ENCODE measurements at places on chromosomes 7 and 10.
A peak's percentile ranks its signal among the peaks of the same experiment; 100 is the strongest.

- no peak for DNase-seq
Measured at GRCh38 chr7:6589151-6589828, 531 bp upstream of the INTS15 start.

GRCh38 chr7:44158873-44159631 lies 17.9 kb upstream of the MYL7 start:
- no peak for DNase-seq

DNA sequence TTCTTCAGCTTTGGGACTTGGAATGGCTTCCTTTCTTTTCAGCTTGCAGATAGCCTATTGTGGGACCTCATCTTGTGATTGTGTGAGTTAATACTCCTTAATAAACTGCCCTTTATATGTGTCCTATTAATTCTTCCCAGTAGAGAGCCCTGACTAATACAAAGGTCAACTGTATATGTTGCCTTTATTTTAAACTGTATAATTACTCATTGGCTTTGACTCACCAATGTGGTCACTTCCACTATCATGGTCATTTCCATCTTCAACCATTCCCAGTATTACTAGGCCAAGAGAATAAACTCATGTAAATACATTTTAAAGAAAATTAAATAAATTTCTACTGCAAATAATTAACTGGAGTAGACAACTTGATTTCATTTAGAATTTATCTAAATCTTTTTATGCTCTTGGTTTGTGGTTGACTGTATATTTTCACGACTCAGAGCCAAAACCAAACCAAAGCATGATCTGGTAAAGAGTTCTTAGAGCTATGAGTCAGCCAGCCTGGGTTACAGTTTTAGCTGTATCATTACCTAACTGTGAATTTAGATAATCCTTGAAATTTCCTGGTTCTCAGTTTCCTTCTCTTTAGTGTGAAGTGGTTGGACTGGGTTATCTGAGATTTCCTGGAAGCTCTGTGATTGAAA lies 188.4 kb downstream of the PPP1R3A start:
- no peak for DNase-seq

DNA sequence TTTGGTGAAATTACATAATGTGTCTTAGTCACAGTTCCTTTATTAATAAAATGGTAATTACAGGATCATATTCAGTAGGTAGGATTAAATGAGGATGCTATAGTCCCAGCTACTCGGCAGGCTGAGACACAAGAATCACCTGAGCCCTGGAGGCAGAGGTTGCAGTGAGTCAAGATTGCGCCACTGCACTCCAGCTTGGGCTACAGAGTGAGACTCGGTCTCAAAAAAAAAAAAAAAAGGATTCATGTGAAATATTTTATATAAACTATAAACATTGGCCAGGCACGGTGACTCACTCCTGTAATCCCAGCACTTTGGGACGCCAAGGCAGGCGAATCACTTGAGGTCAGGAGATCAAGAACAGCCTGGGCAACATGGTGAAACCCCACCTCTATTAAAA lies 197.9 kb downstream of the IMMP2L start:
- no peak for DNase-seq

GRCh38 chr7:85529831-85530230 lies 343.0 kb upstream of the SEMA3D start:
- no peak for DNase-seq

DNA sequence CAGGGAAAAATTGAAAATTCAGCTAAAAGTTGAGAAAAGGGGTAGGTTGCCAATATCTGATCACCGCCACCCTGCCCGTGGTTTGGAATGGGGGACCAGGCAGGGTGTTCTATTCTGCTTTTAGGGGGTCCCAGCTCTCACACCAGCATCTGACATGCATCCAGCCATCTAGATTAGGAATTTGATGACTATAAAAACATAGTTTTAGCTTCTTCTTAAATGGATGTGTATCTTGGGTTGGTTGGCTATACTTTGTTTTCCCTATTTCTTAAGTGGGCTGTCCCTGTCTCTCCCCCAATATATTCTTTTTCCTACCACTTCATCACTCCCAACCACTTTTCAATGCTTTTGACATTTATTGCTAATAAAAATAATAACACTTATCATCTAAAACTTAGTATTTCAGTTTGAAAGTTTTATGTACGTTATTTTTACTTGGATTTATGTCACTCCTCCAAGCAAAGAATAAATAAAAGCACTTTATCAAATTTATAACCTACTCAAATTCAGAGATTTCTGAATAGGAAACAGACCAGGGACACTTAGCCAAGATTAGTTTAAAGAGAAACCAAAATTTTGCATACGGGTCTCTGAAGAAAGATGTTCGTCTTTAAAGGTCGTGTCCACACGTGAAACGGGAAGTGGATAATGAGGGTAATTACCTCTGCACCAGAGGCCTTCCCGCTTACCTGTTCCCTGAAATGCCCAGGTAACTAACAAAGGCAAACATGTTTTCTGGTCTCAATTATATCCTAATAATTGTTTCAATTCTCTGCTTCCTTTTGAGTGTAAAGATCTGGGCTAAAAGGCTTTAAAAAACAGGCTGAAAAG lies 233.2 kb upstream of the AUTS2 start:
- no peak for DNase-seq

DNA sequence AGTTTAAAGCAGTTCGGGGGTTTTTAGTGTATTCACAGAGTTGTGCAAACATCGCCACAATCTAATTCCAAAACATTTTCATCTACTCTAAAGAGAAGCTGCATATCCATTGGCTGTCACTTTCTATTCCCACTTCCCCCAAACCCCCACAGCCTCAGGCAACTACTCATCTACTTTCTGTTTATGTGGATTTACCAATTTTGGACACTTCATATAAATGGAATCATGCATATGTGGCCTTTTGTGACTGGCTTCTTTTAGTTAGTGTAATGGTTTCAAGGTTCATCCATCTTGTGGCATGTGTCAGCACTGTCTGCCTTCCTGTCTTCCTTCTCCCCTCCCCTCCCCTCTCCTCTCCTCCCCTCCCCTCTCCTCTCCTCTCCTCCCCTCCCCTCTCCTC lies 78.5 kb upstream of the FZD1 start:
- no peak for DNase-seq

DNA sequence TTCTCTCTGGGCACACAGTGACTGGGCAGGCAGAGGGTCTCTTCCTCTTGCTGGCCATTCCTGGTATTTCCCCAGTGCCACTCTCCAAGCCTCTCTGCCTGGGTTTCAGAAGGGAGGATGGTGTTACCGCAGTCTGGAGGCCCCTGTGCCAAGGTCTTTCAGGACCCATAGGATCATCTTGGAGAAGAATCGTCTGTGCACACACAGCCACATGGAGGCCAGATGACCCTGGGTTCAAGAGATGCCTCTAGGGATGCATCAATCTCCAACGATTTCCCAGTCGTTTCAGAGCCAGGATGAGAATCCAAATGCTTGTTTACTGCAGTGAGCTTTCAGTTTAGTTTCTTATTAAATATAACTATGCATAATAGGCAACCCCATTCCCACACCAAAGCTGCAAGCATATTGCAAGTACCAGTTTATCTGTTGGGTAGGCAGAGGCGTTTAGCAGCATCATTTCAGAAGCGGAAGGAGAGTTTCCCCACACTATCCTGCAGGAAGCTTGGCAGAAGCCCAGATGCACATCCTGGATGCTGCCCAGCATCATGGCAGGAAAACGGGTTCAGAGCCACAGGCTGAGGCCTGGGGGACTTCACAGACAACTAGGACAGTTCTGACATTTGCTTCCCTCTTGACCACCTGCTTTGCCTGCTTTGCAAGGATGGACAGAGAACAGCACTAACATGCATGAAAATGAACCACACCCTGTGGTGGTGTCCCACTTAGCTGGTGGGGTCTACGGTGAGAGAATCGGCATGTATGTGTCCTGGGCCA lies 134.7 kb upstream of the FAM20C start:
- DNase-seq: no peak

DNA sequence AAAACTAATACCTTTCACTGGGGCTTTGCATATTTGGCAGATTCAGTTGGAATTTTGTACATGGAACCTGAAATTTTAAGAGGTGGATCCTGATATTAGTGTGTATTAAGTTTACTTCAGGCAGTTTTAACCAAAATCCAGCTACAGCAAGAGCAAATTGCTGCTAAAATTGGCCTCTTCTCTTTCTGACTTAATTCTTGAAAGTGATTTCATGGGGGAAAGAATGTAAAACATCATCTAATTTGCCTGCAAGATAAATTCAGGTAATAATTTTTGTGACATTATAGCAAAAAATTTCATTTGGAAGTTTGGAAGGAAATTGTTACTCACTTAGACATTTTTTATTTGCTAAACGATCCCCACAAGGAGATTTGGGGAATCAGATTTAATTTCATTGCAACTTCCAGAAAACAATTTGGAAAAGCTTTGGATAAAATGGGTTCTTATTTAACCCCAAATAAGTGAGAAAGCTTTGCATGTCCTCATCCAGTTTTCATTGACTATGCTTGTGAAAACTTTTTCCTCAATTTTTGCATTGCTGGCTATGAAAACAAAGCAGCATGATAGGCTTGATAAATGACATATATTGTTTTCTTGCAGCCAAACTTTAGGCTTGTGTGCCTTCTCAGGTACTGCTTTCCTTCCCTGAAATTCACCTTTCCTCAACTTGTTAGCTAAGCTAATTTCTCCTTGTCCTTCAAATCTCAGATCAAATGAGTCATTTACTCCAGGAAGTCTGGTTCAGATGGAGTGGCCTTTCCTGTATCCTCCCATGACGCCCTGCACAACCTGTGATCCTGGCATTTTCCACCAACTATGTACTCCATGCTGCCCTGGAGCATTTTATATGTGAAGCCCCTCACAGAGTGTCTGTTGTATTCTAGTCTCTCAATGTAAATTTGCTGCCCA lies 27.4 kb upstream of the ZNF438 start:
- DNase-seq: no peak

GRCh38 chr10:132023092-132023811 lies 41.5 kb upstream of the BNIP3 start:
- peak; percentile 64 for DNase-seq

DNA sequence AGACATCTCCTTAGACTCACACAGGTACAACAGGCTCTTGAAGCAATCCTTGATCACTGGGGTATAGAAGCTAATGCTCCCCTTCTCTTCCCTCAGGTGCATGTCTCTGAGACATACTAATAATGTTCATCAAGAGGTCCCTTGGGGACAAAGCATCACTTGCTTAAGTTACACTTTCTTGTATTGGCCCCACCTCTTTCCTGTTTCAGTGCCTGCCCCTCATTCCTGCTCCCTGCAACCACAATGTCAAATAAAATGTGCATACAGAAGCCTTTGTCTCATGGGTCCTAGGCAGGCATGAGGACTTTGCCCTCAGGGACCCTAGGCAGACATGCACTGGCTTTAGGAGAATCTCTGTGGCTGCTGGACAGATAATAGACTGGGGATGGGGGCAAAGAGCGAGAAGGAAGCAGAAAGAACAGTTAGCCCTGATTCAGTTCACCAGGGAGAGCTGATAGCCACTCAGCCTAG lies 175.0 kb upstream of the NPY start:
- DNase-seq: no peak

DNA sequence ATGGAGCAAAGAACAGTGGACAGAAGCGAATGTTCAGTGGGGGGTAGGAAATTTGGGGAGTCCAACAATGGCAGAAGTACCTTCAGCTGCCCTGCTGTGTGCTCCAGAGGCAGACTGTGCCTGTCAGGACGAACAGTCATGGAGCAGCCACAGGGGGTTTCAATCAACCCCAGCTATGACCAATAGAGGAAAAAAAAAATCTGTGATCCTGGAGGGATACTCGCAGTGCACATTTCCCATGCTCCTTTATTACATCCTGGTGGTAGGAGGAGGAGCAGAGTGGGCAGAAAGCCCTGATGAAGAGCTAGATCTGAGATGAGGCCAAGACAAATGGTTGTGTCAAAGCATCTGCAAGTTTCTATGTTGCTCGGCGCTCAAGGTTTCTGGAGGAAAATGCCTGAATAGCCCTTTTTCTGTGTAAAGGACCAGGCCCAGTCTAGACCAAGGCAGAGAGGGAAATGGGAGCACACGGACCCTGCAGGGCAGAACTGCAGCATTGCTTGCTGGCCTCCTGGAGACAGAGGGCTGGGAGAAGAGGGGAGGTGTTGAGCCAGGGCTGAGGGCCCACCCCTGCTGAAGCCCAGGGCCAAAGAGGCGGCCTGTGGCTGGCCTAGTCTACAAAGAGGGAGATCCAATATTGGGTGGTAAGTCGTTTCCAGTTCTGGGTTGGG lies 201.5 kb downstream of the GRID1 start:
- DNase-seq: no peak

GRCh38 chr7:38185395-38186307 lies 7.6 kb downstream of the STARD3NL start:
- DNase-seq: no peak

GRCh38 chr10:95796504-95796903 lies 40.5 kb downstream of the ENTPD1 start:
- no peak for DNase-seq

GRCh38 chr10:126321440-126321839 lies 66.8 kb downstream of the ADAM12 start:
- peak; percentile 25 for DNase-seq

GRCh38 chr10:16828701-16829175 lies 11.5 kb upstream of the RSU1 start:
- peak; percentile 57 for DNase-seq

DNA sequence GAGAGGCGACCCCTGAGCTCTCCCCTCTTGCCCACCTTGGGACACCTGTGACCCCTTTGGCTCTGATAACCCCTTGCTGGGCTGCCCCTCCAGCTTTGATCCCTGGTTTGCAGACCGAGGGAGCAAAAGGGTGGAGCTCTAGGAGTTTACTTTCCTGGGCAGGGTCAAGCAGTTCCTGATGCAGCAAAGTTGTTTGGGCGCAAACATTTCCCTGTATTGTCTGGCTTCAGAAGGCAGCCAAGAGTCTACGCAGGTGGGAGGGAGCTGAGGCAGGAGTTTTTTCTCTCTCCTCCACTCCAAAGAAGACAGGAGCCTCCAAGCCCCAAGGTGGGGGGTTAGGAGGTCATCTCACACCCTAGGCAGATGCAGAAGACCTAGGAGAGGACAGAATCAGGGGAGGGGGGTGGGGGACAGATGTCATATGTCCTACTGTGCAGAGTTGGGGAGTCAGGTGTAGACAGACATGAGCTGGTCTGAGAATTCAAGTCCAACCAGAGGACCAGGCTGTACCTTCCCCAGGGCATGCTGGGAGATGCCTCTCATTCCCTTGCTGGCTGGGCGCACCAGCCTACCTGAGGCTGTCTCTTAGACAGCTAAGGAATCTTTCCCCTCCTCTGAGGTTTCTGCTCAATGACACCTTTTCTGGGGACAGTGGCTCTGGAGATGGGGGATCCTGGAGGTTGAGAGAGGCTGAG lies 20.5 kb downstream of the TMEM270 start:
- no peak for DNase-seq

- DNase-seq: no peak
Measured at GRCh38 chr10:104479906-104480593, 126.4 kb downstream of the CFAP58 start.

GRCh38 chr10:116802876-116803275 lies 46.4 kb upstream of the ENO4 start:
- no peak for DNase-seq

GRCh38 chr7:39002755-39003154 lies 25.0 kb downstream of the POU6F2 start:
- no peak for DNase-seq

- no peak for DNase-seq
Measured at GRCh38 chr10:69656742-69657269, 26.8 kb downstream of the FAM241B start.
